ENCODE measurements at places on chromosomes 12 and 14.

DNA sequence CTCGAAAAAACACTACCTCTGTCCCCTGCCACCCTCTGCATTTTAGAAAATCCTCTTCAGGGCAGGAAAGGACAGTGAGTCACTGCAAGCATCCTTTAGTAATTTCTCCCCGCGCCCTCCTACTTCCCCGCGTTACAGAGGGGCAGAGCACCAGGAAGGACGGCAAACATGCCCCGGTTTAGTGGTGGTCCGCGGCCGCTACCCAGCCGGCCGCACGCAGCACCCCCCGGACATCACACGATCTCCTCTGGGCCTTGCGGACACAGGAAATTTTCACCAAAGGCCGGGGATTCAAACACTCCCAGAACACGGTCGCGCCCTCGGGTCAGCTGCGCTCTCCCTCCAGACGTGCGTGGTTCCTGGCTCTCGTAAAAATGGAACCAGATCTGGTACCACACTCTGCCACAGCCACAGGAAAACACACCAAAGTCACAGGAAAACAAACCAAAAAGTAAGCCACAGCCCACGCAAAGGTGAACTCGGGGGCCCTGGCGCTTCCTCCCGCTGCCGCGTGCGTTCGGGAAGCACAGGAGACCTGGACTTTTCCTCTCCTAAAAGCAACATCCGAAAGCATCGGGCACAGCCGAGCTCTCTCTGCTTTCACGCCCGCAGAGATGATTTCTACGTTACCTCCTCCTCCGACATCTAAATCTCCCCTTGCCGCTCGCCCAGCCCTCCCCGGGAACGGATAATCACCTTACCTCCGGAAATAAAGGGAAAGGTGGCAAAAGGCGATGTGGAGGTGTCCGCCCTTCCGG, 839 bp downstream of the SLC38A1 start:
- ATAC-seq: peak; percentile 33

DNA sequence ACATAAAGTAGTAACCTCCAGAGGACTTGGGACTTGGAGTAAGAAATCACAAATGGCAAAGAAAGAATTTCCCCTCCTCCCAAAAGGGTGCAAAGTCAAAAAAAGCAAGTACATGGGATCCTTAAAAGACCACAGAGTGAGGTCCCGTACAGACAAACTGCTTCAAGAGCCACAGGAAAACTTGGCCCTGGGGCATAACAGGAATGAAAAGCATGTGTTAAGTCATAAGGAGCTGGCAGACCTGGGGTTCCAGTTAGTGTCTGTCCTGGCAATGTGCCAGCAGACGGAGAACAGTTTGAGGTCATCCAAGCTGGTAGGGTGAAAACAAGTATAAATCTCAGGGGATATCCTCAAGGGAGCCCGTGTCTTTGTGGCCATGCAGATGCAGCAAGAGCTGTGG, 73.2 kb downstream of the HSD17B6 start:
- no peak for ATAC-seq

DNA sequence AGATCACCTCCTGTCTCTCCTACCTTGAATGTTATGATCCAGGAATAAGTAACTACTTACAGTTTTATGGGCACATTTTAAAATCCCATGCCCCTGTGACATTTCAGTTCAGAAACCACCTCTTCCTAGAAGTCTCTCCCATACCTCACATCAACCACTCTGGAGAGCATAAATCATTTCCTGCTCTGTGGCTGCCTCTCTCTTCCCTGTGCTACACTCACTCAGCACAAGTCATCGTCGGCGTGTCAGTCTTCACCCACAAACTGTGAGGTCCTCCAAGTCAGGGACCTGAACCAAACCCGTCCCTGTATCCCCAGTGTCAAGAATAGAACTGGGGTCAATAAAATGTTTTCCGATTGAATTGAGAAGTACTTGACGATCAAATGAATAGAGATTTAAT, 863.3 kb downstream of the BCL11B start:
- ATAC-seq: no peak

- no peak for ATAC-seq
Measured at GRCh38 chr14:23354990-23355389, 2.3 kb upstream of the SLC22A17 start.

GRCh38 chr12:108381787-108382436, 42.8 kb upstream of the CMKLR1 start:
- no peak for ATAC-seq

GRCh38 chr12:84767079-84767478, 145.5 kb downstream of the SLC6A15 start:
- no peak for ATAC-seq

Measured in SK-N-SH treated with all-trans-retinoic acid at 6 μM for 48 hours (cell line).